ENCODE measurements at places on chromosomes 7 and 10.
A peak's percentile ranks its signal among the peaks of the same experiment; 100 is the strongest.

DNA sequence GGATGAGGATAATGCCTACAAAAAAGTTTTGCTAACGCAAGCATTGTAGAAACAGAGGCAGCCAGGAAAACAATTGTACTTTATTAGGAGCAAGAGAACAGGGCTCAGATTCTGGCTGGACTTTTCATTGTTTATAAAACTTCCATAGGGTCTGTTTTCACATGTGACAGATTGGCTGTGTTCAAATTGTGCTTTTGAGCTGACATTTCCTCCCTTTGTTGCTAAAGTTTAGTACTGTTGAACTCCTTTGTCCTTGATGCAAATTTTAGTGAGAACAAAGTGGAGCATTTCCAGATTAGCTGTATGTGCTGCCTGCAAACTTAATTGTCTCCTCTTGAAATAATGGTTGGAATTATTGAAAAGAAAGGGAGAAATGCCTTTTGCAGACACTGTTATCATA lies 221.0 kb upstream of the FZD1 start:
- no peak for DNase-seq

- DNase-seq, result no peak
These were observed 79.1 kb upstream of the TNRC18 start for GRCh38 chr7:5502721-5503243.

GRCh38 chr10:103120546-103120945 lies 72.5 kb downstream of the NT5C2 start:
- DNase-seq, result no peak

GRCh38 chr7:116429986-116430619 lies 69.4 kb upstream of the CAV2 start:
- no peak for DNase-seq

DNA sequence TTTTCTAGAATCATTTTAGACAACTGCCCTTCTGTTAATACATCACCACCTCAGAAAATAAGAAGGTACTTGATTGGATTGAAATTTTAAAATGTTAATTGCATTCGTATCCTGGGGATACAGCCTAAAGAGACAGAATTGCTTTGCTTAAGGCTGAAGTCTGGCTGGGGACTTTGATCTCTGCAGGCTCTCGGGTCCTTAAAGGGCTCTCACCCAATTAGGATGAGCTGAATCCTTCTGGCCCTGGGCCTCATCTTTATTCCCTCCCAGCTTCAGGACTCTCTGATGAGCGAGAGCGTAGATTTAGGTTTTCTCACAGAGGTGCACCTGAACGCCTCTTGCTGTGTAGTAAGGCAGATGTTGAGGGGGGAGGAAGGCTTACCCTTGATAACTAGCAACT lies 475.3 kb upstream of the C7orf33 start:
- no peak for DNase-seq

DNA sequence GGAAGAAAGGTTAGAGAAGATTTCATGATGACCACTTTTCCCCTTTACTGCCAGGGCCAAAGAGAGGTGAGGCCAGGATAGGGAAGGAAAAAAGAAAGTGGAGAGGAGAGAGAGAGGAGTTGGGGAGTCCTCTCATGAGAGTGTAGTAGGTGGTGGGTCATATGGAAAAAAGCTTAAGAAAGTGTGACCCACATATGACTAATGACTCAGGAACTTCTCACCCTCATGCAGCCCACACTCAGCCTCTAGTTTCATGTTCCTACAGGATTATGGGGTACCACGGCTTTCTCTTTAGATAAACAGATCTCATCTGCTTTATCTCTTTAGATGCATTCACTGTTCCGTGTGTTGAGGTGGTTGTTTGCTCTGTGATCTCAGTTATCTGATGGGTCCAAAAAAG lies 462.5 kb upstream of the IGFBP3 start:
- DNase-seq, result no peak

DNA sequence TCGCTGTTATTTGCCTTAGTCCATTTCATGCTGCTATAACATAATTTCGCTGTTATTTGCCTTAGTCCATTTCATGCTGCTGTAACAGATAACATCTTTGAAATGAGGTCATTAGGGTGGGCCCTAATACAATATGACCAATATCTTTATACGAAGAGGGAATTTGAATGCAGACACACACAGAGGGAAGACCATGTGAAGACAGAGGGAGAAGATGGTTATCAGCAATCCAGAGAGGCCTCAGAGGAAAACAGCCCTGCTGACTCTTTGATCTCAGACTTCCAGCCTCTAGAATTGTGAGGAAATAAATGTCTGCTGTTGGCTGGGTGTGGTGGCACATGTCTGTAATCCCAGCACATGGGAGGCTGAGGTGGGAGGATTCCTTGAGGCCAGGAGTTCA lies 404.9 kb downstream of the TYW1 start:
- no peak for DNase-seq

GRCh38 chr7:15558756-15559155 lies 3.1 kb downstream of the AGMO start:
- no peak for DNase-seq

GRCh38 chr7:4833176-4833575 lies 28.7 kb downstream of the PAPOLB start:
- DNase-seq, result no peak

- no peak for DNase-seq
These were observed 1.6 kb downstream of the CHN2 start for GRCh38 chr7:29196191-29196590.

- DNase-seq, result no peak
These were observed 139.9 kb downstream of the ARL4A start for GRCh38 chr7:12827219-12827821.

- DNase-seq, result no peak
These were observed 84.5 kb upstream of the SMNDC1 start for GRCh38 chr10:110389255-110389654.

DNA sequence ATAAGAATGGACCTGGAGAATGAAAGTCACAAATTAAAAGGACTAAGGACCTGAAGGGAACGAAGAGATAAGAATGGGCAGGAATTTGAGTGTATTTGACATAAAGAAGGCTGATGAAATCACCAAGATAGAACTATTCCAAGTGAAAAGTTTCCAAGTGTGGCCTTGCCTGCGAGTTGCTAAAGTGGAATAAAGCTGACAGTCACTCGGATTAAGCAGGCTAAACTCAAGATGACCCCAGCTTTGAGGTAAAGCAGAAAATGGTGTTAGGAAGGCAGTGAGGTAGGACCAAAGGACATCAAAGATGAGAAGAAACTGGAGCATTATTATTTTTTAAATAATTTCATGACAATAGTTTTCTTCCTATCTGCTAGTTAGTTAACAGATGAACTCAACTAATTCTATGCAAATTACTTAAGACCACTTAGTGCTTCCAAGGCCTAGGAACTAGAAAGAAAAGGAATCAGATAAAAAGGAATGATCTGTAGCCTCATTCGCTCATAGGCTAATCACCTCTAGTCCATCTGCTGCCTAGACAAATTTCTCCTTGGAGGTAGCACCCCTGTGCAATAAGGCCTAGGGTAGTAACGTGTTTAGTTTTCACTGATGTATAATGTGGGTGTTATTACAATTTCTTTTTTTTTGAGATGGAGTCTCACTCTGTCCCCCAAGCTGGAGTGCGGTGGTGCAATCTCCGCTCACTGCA lies 34.5 kb downstream of the EZH2 start:
- no peak for DNase-seq

- no peak for DNase-seq
These were observed 72.4 kb downstream of the LMBR1 start for GRCh38 chr7:156820445-156821063.

DNA sequence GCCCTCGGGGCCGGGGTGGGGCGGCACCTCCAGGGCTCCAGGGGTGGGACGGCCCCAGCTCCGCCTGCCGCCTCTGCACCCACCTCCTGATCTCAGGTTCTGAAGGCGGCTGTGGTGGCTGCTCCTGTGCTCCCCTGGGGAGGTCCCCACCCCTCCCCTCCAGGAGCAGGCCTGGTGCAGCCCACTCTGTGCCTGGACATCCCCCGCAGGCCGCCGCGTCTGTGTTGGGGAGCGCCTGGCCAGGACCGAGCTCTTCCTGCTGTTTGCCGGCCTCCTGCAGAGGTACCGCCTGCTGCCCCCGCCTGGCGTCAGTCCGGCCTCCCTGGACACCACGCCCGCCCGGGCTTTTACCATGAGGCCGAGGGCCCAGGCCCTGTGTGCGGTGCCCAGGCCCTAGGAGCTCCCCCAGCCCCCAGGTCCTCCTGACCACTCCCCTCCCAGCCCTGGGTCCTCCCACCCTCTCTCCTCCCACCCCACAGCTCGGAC lies 5.5 kb downstream of the CYP2W1 start:
- no peak for DNase-seq

DNA sequence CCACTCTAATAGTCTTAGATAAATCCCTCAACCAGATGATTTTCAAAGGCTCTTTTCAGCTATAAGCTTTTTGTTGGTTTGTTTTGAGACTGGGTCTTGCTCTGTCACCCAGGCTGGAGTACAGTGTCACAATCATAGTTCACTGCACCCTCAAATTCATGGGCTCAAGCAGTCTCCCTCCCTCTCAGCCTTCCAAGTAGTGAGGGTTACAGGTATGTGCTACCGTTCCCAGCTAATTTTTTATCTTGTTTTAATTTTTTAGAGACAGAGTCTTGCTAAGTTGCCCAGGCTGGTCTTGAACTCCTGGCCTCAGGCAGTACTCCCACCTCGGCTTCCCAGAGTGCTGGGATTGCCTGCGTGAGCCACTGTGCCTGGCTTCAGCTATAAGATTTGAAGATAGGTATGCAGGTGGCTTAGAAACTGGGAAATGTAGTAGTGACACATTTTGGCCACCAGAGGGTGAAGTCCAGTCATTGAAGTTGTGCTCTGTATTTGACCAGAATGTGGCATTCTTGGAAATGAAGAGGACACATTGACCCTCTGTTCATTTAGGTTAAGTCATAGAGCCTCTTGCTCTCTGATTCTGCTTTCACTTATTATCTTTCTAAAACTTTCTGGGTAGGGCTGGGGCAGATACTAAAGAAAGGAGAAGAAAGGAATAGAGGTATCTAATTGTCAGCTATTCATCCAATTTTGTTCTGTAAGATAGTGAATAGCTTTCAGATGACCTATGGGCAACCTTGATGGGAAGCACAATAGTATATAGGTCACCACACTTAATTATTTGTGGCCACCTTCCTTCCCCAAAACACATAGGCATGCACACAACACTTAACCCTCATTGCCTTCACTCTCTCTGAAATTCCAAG lies 36.0 kb downstream of the R3HCC1L start:
- peak; percentile 61 for DNase-seq

GRCh38 chr7:45987521-45988290 lies 66.6 kb upstream of the IGFBP3 start:
- DNase-seq, result no peak

DNA sequence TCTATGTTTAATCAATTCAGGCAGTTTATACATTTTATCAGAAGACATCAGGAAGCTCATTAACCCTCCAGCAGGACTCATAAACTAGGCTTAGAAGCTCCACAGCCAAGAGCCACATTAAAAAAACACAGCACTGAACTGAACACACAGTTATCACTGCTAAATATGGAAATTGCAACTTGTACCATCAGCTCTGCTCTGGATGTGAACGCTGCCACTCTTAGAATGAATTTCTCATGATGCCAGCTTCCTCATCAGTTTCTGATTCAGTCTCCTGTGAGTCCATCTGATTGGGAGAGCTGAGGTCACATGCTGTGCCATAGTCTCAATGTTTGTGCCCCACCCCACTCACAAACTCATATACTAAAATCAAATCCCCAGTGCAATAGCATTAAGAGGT lies 17.1 kb upstream of the ING3 start:
- DNase-seq, result no peak
